ENCODE measurements at places on chromosomes 5 and 9.
A peak's percentile ranks its signal among the peaks of the same experiment; 100 is the strongest.

DNA sequence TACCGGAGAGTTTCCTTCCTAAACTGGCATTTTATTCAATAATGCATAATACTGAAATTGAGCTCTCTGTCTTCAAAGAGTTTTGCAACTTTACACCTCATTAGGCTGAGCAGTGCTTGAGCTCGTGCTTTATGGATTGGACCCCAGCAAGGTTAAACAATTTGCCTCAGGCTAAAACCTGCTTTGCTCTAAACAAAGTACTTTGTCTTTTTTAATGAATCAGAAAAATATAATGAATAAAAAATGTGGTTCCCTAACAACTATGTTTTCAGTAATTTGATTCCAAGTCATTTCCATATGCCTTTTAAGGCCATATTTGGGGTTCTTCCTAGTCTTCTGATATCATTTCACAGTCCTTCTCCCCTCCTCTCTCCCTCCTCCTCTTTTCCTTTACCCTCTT lies 20.0 kb downstream of the ZNF366 start:
- DNase-seq = no peak

- no peak for DNase-seq
These were observed 177.6 kb upstream of the SMARCA2 start for GRCh38 chr9:1837453-1838084.

DNA sequence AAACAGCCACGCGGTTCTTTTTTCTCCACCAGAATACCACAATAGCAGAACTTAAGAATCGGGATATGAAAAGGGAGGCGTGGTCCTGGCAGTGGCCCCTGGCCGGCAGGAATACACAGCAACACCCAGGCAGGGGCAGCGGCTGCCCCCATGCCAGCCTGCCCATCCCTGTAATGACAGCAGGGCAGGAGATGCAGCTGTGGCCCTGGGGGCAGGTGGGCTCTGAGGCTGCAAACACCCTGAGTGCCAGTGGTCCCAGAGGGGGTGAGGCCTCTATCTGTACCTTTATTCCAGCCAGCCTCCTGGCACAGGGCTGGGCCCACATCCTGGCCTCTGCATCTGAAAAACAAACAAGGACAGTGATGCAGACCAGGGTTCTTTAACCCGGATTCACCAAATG lies 12.4 kb downstream of the DIPK1B start:
- DNase-seq = no peak

GRCh38 chr9:15697446-15697851 lies 144.6 kb downstream of the CCDC171 start:
- DNase-seq = no peak

- DNase-seq = no peak
These were observed 269.5 kb downstream of the HSPA4 start for GRCh38 chr5:133321286-133321832.

- no peak for DNase-seq
These were observed 161.0 kb downstream of the ISL1 start for GRCh38 chr5:51544031-51544785.

GRCh38 chr5:157714596-157714864 lies 16.7 kb upstream of the THG1L start:
- no peak for DNase-seq

DNA sequence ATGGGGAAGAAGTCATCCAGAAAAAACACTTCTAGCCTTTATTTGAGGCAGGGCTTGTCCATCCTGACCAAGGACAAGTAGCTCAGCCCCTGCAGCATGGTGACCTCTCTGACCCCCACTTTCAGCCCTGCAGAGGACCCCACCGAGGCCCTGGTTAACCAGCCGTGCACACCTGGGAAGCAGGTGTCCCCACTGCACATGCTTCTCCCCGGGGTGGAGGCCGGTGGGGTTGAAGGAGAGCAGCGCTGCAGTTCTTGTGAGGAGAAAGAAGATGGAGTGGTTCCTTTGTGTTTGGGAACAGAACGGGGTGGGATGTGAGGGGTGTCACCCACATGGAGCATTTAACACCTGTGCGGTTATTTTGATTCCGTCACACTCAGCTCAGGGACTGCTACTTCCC lies 21.1 kb upstream of the ZBTB34 start:
- no peak for DNase-seq

- DNase-seq = peak; percentile 86
These were observed 595 bp downstream of the PDLIM7 start for GRCh38 chr5:177496727-177497291.

DNA sequence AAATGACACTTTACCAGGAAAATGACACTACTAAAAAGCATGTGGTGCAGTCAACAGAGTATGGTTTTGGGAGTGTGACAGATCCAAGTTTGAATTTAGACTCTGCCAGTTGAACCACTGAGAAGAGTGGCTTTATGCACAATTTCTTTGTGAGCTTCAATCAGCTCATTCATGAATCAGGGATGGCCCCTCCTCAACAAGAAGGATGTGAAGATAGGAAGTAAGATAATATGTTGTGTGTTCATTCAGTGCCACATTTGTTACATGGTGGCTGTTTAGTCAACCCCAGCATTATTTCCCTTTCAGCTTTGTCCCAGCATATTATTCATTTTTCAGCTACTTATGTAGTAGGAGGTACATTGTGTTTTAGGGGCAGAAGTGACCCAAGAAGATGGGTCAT lies 140.1 kb downstream of the TLE4 start:
- DNase-seq = no peak

- no peak for DNase-seq
These were observed 733 bp downstream of the COL23A1 start for GRCh38 chr5:178589180-178590140.

GRCh38 chr5:37533851-37534250 lies 154.7 kb downstream of the WDR70 start:
- no peak for DNase-seq

DNA sequence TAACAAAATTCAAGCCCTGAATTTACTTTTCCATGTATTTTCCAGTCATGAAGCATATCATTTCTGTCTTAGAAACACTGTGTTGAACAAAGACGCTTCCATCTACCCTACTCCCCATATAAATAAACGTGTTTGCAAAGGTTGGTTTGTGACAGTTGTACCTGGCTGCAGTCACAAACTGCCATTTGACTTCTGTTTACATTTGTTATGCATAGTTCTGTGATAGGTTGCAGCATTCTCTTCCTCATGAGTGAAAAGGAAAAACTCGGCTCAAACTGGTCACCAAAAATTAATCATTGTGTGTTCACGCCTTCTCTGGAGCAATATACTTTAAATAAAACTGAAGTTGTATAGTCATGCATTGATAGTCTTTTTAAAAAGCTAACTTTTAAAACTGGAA lies 69.3 kb upstream of the MOCS2 start:
- no peak for DNase-seq

GRCh38 chr5:151237685-151238084 lies 13.8 kb upstream of the CCDC69 start:
- DNase-seq = no peak

DNA sequence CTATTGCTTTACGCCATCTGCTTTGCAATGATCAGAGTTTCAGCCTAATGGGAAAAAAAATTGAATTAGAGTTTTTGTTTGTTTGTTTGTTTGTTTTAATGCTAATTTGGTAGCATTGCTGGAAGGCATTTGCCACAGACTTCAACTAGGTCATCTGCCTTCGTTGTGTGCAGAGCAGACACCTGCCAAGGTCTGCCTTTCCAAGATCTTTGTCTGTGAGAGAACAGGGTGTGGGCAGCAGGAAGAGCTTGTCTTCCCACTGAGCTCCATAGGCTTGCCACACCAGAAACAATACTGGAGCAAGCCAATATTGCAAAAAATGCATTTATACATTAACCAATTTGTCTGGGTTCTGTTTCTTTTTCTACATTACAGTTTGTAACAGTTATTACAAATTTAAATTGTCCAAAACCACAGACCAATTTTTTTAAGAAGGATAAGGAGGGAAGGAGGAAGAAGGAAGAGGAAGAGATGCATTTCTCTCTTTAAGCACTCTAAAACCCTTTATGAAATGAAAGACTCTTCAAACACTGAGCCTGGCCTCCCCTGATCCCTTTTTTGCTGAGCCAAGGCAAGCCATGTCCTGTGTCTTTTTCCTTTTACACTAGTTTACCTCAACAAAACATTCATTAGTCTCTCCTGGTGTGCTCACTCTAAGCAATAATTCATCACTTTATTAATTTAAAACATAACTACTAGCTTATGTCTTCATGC lies 210.5 kb downstream of the SNX18 start:
- no peak for DNase-seq

DNA sequence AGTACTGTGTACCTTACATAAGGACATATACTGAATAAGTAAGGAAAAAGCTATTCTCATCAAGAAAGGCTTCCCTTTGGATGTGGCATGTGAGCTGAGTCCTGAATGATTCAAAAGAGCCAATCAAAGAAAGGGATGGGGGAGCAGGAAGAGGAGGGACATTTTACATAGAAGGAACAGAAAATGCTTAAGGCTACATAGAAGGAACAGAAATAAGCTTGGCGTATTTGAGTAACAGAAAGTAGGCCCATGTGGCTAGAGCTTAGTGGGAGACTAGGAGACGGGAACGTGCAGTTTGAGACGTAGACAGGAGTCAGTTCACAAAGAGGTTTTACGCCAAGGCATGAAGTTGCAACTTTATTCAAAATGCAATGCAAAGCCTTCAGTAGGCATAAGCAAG lies 126.3 kb downstream of the CEMIP2 start:
- no peak for DNase-seq

- DNase-seq = no peak
These were observed 476.6 kb upstream of the SGCD start for GRCh38 chr5:155850370-155850769.

- DNase-seq = no peak
These were observed 169.2 kb downstream of the SLIT3 start for GRCh38 chr5:169131616-169132301.

GRCh38 chr9:91604451-91605179 lies 181.0 kb upstream of the NFIL3 start:
- no peak for DNase-seq

- no peak for DNase-seq
These were observed 179.8 kb upstream of the EDIL3 start for GRCh38 chr5:84564321-84565075.

DNA sequence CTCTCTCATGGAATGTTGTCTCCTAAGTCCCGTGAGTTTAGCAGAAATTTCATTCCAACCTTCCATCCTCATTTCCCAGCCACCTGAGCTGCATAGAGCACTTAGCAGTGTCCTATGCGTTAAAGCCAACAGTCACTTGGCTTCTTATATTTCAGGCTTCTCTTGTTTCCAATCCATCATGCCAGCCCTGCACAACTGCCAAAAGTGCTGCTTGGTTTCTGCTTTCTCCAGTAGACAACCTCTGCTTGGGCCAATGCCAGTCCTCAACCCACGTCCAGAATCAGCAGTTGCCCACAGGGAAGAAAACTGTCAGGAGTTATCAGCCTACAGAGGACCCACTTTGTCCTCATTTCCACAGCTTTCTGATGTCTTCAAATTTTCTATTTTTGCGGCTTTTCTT lies 42.5 kb downstream of the KCNIP1 start:
- no peak for DNase-seq

GRCh38 chr5:137666461-137666850 lies 69.4 kb downstream of the KLHL3 start:
- no peak for DNase-seq

- DNase-seq = no peak
These were observed 279.0 kb downstream of the AOPEP start for GRCh38 chr9:95005278-95006143.

DNA sequence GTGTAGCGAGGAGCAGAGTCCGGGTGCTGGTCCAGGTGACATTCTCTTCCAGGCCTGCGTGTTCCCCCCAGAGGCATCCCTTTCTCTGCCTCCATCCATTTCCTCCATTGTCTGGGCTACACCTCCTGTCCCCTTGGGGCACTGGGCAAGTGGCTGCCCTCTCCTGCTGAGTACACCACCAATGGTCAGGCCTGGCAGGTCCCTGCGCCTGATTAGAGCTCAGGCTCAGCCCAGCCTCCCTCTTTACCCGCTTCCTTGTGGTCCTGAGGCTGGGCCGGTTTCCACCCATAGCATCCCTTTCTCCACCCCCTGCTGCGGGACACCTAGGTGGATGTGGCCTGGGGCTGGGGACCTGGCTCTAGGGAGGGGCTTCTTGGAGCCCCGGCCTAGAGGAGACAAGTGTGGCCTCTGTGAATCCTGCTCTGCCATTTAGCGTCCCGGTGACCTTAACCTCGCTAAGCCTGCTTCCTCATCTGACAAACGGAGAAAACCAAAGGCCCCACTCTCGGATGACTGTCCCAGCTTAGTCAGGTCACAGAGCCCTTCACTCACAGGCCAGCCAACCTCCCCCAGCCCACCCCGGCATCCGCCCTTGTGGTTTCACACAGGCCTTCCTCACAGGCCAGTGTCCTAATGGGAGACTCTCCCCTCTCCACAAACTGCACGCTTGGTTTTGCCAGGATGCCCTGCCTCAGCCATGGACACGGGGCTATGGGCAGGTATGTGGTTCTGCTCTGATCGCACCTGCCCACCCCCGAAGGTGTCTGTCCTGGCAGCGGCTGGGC lies 12.9 kb downstream of the DOLPP1 start:
- DNase-seq = no peak

- DNase-seq = no peak
These were observed 19.1 kb upstream of the SH3PXD2B start for GRCh38 chr5:172473427-172473826.

- no peak for DNase-seq
These were observed 89.7 kb downstream of the PPP2R2B start for GRCh38 chr5:146788898-146789297.

GRCh38 chr5:79062436-79062835 lies 7.0 kb downstream of the DMGDH start:
- DNase-seq = no peak

DNA sequence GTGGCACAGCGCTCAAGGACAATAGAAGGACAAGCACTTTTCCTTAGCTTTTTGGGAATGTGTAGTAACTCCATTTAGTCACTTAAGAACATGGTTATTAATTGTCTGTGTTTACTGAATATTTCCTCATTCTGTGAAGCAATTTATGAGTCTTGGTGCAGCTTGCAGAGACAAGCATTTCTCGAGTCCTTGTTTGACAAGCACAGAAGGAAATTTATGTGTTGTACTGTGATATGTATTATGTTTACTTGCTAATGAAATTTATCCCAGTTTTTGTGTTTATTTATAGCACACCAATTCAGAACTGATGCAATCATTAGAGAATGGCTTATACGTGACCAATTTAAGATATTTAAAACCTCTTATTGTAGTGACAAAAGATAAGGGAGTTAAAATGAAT lies 168.6 kb downstream of the PRELID2 start:
- no peak for DNase-seq

GRCh38 chr9:137552022-137552768 lies 516 bp downstream of the MRPL41 start:
- DNase-seq = no peak
